ENCODE measurements at places on chromosomes 1 and 21.

DNA sequence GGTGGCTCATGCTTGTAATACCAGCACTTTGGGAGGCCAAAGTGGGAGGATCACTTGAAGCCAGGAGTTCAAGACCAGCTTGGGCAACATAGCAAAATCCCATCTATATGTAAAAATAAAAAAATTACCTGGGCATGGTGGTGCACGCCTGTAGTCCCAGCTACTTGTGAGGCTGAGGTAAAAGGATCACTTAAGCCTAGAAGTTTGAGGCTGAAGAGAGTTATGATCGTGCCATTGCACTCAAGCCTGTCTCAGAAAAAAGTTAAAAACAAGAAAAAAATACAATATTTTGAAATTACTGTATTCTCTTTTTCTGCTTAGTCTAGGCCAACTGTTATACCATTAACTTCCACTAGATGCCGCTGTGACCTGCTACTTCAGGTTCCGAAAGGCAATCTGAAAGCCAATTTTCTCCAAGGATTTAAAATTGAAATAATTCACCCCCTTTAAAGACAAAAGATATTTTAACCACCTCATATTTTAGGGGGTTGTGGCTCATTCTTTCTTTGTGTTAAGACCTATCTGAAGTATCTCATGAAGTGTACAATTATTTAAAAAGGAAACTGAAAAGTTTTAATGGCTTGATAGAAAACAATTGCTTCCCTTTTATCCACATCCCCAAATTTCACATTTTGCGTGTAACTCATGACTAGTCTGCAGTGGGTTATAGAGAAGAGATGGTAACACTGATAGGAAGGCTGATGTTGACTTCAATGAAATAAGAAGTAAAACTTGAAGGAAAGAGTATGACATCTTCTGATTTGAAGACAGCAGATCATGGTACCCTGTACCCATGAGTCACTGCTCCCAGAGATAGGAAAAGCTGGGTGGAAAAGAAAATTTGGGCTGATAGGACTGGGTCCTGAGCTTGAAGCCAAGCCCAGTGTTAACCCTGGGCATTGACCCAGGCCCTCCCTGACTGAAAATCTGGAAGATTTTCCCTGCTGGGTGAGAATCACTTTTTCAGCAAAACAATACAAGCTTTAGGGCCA is 24.4 kb upstream of the CLDN14 start:
- DNase-seq, result no peak

- no peak for DNase-seq
These were observed 245.2 kb downstream of the SDCCAG8 start for GRCh38 chr1:243501002-243501401.

- DNase-seq, result no peak
These were observed 2.1 kb downstream of the MYBPH start for GRCh38 chr1:203173566-203173965.

DNA sequence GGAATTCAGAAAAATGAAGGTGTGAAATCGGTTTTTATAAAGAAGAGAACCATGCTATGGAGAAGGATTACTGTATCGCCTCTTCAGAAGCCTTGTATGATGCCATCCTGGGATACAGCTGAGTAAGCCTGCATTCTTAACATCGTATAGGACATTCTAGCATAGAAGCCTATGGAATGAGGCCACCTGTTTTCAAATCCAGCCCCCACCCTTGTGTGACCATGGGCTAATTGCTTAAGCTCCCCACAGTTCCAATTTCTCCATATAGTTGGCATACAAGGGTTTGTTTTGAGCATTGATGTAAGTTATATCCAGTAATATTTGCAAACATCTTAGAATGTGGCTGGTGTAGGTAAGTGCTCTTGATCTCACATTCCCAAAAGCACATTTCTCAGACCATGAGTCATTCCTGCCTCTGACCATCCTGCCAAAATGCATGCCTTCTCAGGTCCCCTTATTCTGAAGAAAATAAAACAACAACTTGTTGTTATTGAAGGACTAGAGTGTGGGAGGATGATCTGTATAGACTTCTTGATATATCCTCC is 1.5 kb downstream of the OR14A2 start:
- peak; percentile 32 for DNase-seq
